ENCODE measurements at places on chromosomes 2 and 18.

DNA sequence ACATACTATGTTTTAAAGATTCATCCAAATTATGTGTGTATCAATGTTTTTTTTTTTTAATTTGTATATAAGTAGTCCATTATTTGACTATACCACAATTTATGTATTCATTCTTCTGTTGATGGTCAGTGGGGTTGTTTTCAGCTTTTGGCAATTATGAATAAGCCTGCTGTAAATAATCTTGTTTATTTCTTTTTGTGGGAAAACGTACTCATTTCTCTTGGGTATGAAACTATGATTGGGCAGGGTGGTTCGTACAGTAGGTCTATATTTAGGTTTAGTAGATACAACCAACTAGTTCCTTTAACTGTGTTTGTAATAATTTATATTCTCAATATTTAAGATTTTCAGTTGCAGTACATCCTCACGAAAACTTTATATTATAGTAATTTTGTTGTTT is 329.2 kb downstream of the LPIN1 start:
- no peak for DNase-seq

GRCh38 chr2:127581516-127582490 is 46.3 kb downstream of the MYO7B start:
- DNase-seq: no peak

- no peak for DNase-seq
Observed at GRCh38 chr2:85795331-85796045, 41.7 kb downstream of the ATOH8 start.

DNA sequence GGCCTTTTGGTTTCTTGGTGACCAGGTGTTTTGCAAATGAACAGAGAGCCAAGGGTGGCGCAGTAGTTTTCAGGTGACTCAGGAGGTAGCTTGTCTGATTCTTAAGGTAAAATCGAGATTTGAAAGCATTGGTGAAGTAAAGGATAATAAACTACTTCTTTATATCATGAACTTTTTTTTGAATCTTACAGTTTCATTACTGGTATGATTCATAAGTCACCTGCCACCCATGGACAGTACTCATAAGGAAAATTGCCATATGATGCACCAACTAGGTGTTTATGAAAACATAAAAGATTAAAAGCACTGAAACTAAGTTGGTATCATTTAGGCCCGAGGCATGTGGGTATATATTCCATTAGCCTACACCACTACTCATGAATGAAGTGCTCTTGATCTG is 84.1 kb upstream of the MGAT5 start:
- DNase-seq: no peak

- DNase-seq: no peak
Observed at GRCh38 chr2:131122496-131122895, 17.4 kb downstream of the PLEKHB2 start.

- no peak for DNase-seq
Observed at GRCh38 chr2:33859176-33859575, 260.1 kb upstream of the FAM98A start.

GRCh38 chr2:232901736-232902578 is 31.9 kb downstream of the SNORC start:
- DNase-seq: peak; percentile 97

GRCh38 chr2:2456721-2457120 is 125.6 kb upstream of the MYT1L start:
- no peak for DNase-seq

GRCh38 chr2:217116610-217117009 is 256.7 kb upstream of the TNP1 start:
- no peak for DNase-seq

GRCh38 chr2:174630107-174630506 is 32.5 kb upstream of the WIPF1 start:
- no peak for DNase-seq

DNA sequence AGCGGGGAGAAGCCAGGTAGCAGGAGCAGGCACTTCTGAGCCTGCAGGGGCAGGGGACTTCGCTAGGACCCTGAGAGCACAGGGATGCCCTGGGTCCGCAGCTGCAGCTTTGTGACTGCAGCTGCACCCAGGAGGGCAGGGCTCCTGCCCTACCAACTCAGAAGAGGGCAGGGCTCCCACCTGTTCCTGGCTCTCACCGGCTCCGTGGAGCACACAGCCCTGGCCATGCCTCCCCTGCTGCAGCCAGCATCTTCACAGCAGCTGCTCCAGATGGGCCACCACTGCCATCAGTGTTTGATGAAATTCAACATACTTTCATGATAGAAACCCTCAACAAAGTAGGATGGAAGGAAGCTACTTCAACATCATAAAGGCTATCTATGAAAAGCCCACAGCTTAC is 92.7 kb downstream of the FAM210A start:
- no peak for DNase-seq

- no peak for DNase-seq
Observed at GRCh38 chr2:16645775-16646559, 19.7 kb downstream of the CYRIA start.

DNA sequence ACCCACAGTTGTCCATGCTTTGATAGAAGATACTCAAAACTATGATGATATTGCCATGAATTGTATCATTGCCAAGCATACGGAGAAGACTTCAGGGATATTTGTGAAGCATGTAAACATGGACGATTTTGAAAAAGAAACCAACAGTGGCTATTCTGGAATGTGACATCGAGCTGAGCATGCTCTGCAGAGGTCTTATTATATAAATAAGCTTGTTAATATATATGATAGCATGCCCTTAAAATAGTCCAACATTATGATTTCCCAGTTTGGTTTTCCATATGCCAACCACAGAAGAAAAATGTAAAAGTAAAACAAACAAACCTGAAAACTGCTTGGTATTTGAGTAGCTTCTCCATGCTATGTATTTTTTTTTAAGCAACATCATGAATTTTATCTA is 159.1 kb downstream of the LNPK start:
- no peak for DNase-seq

DNA sequence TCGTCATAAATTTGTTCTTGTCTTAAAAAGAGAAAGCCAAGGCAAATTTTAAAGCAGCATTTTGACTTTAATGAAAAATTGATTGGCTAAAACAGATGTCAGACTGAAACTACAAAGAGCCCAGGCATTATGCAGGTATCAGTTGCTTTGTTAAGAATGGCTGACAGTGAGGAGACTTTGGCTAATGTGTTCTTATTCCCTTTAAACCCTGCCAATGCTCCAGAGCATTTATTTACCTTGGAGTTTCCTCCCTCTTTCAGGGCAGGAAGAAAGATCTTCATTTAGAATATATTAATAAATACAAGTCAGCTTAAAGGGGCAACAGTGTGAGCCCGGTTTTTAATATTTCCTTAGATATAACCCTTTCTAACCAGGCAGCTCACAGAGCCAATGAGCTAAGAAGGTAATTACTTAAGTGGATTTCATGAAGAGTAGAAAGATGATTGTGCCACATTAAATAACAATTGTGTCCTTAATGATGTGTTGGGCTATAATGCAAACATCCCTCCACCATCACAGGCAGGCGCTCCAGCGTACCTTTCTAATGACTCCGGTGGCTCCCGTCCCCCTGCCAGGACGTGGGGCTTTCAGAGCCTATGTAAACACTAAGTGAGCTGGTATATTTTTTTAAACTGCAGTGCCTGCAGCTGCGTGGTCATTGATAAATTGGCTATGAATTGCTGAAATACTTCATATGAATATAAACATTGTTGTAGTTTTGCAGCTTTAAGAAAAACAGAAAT is 349.4 kb upstream of the POU3F3 start:
- DNase-seq: no peak

GRCh38 chr2:47592381-47592780 is 189.4 kb downstream of the MSH2 start:
- no peak for DNase-seq

- no peak for DNase-seq
Observed at GRCh38 chr2:27182346-27182745, 29.5 kb upstream of the ATRAID start.

- no peak for DNase-seq
Observed at GRCh38 chr2:10915236-10915635, 3.5 kb downstream of the KCNF1 start.

GRCh38 chr2:196334710-196335109 is 163.3 kb upstream of the STK17B start:
- DNase-seq: no peak

GRCh38 chr2:190235551-190236075 is 84.0 kb downstream of the HIBCH start:
- DNase-seq: no peak

Measured in 8988T (cell line).